ENCODE measurements at places on chromosomes 13 and 19. TPM values are rescaled to one million over a fixed set of nuclear protein-coding genes. Genes with fewer than 3 reads are reported as not detected.
A peak's percentile ranks its signal among the peaks of the same experiment; 100 is the strongest.

- no peak for DNase-seq
These were observed 8.8 kb upstream of the ZNF578 start for GRCh38 chr19:52444506-52444905.

Gene KCNRG
- total RNA-seq = not detected

GRCh38 chr19:49857061-49857837 is 6.3 kb downstream of the PTOV1 start:
- no peak for DNase-seq

DNA sequence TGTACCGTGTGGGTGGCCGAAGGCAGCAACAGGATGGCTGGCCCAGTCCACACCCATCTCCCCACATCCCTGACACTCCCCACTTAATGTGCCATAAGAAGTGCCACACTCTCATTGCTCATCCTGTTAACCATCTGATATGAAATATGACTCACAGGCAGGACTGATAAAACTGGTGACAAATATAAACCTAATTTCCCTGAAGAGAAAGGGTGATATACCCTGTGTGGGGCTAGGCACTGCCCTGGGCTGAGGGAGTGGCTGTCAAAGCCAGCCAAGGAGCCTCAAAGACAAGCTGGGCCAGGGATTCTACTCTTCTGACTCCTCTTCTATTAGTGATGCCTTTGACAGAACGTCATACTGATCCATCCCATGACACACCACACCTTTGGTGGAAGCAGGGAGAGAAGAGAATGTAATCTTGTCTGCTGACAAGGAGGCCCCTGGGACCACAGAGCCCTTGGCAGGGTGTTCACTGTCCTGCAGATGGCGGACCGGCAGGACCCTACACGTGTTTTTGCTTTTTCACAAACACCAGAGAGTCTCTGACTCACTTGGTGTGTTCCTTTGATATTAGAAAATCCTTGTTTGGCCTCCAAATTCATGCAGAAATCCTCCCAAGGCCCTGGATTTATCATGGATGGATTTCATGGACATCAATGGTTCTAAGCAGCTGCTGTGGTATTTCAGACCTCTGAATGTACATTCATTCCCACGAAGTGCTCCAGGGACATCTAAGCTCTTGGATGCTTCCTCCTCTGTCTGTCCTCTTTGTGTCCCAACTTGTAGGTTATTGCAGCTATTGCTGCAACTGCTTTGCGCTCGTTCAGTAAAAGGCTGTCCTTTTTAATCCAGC is 98.0 kb upstream of the WASF3 start:
- DNase-seq = peak; percentile 54

DNA sequence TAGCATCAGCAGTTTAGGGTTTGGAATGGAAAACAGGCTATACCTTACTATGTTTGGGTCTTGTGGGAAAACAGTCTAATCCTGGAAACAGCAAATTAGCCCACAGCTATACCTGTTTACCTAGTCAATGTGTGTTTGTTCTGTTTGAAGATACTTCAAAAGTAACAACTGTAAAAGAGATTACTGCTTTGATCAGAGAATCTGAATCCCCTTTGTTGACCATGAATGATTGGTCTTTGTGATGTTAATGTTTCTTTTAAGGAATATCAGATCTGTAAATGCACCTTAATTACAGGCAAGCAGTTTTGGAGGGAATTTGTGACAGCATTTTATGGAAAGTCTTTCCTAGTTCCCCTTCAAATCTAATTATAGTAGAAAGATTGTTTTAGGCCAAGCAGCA is 20.7 kb upstream of the KLF5 start:
- no peak for DNase-seq

DNA sequence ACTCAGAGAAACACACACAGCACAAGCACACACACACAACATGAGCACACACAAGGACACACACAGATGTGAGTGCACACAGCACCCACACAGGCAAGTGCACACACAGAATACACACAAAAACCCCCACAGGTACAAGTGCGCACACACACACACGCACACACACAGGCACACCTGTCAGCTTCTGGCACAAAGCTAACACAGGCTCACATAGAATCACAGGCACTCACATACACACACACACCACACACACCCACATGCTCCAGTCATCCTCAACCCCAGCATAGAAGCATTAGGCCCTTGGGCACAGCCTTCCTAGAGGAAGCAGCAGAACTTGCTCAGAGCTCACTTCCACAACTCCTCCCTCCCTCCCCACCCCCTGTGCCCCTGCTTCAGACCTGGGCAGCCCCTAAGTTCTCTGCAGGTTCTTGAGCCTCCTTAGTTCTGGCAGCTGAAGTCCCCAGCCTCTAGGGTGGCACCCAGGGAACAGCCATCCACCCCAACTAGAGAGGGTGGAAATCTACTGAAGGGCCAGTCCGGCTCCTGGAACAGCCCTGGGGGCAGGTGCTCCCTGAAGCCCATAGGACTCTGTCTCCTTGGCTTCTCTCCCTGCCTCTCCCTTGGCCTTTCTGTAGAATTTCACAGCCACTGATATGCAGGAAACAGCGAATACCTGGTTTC is 129.9 kb upstream of the VSTM2B start:
- DNase-seq = no peak

GRCh38 chr13:77751513-77752456 is 54.3 kb downstream of the SLAIN1 start:
- no peak for DNase-seq

- DNase-seq = no peak
These were observed 22.6 kb downstream of the SUGP1 start for GRCh38 chr19:19297759-19298158.

GRCh38 chr19:2926341-2927031 is 18.3 kb downstream of the ZNF77 start:
- no peak for DNase-seq

GRCh38 chr19:44666852-44667556 is 4.3 kb upstream of the CEACAM19 start:
- DNase-seq = no peak

Gene DEDD2
- 26.3 TPM for total RNA-seq

GRCh38 chr19:11373885-11374432 is 507 bp upstream of the SWSAP1 start:
- no peak for DNase-seq

Gene PTPRH
- 3.9 TPM for total RNA-seq

- DNase-seq = no peak
These were observed 524.5 kb downstream of the GPC6 start for GRCh38 chr13:93751117-93751516.

Gene CFAP97D2
- total RNA-seq = not detected

DNA sequence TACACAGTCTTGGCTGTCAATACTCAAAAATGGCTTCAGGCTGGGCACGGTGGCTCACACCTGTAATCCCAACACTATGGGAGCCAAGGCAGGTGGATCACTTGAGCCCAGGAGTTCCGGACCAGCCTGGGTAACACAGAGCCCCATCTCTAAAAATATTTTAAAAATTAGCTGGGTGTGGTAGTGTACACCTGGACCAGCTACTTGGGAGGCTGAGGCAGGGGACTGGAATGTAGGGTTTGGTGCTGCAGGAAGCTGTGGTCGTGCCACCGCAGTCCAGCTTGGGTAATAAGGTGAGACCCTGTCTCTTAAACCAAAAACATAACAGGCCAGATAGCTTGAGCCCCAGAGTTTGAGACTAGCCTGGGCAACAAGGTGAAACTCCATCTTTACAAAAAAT is 6.7 kb upstream of the CHERP start:
- DNase-seq = no peak

Gene WBP4
- total RNA-seq = 15.7 TPM

Gene HS6ST3
- 0.02 TPM for total RNA-seq

GRCh38 chr19:30857388-30857787 is 485.2 kb downstream of the ZNF536 start:
- DNase-seq = no peak

DNA sequence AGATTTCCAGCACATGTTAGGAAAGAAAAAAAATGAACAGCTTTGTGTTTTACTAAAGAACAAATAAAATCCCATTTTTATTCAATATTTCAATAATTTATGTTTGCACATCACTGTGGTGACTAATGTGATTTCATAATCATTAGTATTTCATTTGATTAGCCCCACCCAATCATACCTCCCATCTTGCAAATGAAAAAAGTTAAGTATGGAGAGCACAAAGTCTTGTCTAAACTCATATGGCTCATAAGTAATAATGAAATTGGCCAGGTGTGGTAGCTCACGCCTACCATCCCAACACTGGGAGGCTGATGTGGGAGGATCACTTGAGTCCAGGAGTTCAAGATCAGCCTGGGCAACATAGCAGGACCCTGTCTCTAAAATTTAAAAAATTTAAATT is 3.8 kb downstream of the ZNF490 start:
- DNase-seq = no peak

DNA sequence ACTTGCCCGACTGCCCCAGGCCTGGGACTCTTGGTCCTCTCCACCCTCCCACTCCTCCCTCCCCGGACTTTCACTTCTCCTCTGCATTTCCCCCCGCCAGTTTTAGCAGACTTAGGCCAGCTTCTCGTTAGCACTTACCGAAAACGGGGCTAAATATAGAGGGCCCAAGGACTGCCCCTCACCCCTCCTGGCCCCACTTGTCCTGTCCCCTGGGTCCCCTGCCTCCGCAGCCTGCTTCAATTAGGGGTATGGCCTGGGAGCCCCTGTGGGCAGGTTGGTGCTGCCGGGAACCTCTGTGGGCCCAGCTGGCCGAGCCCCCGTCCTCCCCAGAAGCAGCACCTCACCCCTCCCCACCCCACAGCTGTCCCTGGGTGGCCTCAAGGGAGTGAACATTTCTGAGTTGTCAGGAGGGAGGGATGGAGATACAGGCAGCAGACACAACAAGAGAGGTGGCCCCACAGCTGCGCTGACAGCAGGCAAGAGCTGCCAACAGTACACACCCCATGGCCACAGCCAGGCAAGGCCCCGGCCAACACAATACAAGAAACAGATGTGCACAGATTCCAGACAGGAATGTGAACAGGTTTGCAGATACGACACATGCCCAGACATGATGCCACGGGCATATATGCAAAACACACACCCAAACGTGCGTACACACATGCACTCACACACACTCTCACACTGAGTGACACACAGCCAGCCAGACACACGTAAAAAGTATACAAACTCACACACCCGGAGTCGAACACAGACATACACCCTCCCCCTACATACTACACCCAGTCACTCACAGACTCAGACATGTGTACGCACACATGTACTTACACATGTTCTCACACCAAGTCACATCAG is 2.6 kb downstream of the POU2F2 start:
- DNase-seq = no peak

DNA sequence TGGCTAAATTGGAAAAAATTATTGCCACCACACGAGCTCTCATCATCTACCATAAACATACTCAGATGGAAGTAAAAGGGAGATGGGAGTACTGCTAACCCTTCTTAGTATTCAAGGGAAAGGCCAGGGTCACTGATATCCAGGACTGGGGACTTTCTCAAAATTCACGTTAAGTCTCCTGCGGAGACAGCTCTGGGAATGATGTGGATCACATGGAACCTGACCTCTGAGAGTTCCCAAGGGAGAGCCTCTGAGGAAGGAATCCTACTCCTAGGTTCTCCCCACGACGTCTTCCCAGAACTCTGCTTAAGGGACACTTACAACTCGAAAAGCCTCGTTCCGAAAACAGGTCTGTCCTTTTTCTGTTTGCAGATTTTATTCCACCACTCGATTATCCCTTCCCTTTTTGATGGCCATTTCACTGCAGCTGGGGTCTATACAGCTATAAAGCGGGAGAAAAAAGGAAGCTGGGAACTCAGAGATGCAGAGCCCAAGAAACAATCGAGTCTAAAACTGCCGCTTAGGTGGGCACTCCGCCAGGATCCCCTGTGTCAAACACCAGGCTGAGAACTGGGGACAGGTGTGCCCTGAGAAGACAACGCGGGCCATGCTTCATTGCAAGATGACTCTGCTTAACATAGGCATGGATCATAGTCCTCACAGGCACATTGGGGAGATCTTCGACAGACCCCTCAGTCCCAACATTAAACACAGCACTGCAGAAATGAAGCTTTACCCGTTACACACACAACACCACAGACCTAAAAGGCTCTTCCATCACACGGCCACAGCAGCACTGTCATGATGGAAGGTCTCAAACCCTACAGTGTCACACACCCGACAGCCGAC is 823 bp upstream of the ZNF567 start:
- no peak for DNase-seq
